ENCODE measurements at places on chromosomes 4 and X.

DNA sequence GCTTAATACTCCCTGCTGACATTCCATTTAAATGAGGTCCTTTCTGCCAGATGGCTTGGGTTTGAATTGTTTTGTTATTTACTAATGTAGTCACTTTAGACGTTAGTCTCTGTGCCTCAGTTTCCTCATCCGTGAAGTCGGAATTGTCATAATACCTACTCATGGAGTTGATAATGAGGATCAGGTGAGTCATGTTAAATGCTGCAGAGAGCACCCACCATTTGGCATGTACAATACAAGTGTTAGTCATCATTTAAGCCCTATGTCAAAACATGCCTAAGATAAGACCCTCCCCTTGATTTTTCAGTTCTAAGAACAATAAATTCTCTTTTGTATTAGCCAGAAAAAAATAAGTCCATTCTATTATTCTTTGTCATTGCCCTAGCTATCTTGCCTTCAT is 534.8 kb upstream of the HTR2C start:
- DNase-seq, result no peak

DNA sequence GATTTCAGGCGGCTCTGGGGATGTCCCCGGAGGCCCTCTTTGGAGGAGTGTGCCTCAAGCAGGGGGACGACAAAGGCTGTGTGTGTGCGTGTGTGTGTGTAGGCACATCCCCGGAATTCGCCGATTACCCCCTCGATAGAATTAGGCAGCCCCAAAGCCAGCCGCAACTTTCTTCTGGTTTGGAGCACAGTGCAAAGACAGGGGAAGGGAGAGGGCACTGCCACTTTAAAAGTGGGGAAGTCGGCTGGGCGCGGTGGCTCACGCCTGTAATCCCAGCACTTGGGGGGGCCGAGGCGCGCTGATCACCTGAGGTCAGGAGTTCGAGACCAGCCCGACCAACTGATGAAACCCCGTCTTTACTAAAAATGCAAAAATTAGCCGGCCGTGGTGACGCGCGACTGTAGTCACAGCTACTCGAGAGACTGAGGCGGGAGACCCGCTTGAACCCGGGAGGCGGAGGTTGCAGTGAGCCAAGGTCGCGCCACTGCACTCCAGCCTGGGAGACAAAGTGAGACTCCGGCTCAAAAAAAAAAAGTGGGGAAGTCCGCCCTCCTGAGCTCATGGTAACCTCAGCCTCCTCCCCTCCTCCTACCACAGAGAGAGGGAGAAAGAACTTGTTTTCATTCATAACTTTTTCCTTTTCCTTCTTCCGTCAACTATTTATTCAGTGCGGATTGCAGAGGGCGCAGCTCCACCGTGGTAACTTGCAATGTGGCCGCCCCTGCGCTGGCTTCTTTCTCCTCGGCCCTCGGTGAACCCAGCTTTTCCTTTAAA is 2.4 kb downstream of the SPRY1 start:
- DNase-seq, result peak; percentile 87

GRCh38 chr4:176791591-176792325 is 964 bp downstream of the VEGFC start:
- peak; percentile 84 for DNase-seq

DNA sequence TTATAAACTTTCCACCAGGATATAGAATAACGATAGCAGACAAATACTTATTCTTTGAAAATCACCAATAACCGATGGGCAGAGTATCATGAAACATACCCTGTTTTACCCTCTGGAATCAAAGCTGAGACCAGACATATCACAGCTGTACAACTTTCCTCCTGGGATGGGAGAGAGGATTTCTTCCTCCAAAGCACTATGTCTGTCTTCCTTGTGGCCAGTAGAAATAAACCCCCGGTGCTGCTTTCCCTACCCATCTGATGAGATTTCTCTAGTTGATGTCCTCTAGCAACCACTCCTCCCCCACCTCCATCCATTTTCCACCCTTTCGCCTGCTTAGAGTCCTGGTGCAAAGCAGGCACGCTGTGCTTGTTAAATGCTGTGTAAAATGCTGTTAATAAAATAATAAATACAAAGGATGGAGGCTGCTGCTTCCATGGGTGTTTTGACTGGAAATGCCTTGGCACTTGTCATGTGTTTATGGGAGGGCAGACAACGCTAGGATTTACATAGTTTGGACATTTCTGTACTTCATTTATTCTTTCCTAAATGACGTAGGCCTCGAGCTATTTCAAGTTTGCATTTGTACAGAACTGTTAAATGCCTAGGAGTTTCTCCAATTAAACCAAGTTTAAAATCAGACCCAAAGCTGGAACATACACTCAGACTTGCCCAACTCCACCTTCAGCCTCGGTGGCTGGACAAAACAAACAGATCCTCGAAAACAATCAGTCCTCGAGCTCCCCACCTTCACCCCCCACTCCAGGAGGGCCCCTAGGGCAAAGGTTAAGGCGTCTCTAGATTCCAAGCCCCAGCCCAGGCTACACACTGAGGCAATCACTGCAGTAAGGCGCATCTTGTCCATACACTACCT is 10.1 kb downstream of the BCOR start:
- DNase-seq, result no peak

- DNase-seq, result no peak
Measured at GRCh38 chrX:9644335-9644734, 121.3 kb downstream of the GPR143 start.

- no peak for DNase-seq
Measured at GRCh38 chr4:2924286-2924685, 38.9 kb downstream of the NOP14 start.
